ENCODE measurements at places on chromosomes 13 and 19.

GRCh38 chr13:105788530-105788929 lies 746.9 kb downstream of the EFNB2 start:
- no peak for DNase-seq

DNA sequence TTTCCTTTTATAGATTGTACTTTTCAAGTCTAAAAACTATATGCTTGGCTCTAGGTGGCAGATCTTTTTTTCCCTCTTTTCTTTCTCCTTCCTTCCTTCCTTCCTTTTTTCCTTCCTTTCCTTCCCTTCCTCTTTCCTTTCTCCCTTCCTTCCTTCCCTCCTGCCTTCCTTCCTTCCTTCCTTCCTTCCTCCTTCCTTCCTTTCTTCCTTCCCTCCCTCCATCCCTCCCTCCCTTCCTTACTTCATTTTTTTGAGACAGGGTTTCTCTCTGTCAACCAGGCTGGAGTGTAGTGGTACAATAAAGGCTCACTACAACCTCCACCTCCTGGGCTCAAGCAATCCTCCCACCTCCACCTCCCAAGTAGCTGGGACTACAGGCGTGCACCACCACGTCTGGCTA lies 48.1 kb downstream of the F2RL3 start:
- no peak for DNase-seq

DNA sequence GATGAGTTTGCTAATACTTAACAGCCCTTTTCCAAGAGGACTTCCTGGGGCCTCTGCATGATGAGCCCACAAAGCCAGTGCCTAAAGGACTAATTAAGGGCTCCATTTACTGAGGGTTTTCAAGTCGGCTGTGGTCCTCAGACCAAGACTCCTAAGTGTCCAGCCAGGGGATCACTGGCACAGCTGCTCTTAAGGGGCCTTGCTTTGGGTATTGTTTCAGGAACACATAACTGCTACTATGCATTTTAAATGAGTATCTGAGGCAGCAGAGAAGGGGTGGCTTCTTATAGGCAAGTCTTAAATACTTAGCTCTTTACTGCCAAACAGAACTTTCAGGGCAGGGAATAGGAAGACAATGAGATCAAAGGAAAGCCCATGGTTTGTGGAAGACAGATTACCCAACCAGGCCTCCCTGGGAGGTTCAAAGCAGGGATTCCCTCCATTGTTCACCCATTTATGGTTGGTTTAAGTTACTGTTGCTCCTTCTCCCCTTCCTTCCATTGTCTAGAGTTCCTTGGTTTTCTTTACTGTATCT lies 61.9 kb downstream of the TNFRSF19 start:
- DNase-seq, result no peak

GRCh38 chr13:51885651-51886050 lies 23.9 kb downstream of the CCDC70 start:
- no peak for DNase-seq

DNA sequence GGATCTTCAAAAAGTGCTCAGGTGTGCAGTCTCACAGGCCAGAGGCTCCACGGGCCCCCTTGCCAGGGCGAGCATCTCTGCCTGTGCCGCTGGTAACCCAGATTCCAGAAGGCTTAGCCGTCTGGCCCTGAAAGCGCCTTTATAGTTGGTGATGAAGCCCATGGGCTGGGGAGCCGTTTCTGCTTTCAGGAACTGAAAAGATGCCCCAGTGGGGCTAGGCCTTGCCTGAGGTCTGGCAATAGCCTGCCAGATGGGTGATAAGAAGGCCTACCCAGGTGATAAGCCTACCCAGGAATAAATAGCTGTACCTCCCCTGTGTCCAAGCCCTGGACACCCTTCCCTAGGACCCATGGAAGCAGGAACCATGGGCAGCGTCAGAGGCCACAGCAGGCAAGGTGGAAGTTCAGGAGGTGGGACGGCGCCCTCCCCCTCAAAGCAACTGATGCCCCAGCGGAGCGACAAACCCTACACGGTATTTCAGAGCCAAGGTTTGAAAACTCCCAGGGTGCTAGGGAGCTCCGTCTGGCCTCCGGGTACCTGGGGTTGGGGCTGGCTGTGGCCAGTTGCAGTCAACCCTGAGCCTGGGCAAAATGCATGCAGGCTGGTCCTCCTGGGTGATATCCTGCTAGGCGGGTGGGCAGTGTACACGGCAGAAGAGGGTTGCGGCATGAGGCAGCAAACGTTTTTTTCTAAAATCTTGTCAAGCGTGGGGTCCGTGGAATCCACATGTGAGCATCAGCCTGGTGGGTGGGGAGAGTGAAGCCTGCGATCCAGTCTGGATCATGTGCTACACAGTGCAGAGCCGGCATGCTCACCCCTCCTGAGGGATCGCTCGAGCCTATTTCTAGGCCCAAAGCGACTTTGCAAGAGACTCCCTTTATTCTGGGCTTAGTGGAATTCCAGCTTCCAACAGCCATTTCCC lies 45.3 kb downstream of the ACTN4 start:
- DNase-seq, result no peak

DNA sequence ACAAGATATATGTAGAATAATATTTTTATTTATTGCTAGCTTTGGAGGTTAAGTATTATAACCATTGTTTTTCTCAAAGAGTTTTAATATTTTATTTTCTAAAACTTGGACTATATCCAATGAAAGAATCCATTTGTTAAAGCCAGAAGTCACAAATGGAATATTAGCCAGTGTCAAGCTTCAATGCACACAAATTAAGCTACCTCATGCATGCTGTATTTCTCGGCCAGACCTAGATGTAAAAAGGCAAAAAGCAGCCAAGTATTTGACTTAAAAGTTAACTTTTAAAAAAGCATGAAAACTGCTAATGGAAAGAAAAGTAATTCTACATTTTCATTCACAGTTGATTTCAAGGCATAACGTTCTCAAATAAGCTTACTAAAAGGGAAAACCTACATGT lies 160.0 kb upstream of the ATXN8OS start:
- DNase-seq, result no peak

- DNase-seq, result no peak
These were observed 66.8 kb downstream of the MRPL57 start for GRCh38 chr13:21243045-21243897.

DNA sequence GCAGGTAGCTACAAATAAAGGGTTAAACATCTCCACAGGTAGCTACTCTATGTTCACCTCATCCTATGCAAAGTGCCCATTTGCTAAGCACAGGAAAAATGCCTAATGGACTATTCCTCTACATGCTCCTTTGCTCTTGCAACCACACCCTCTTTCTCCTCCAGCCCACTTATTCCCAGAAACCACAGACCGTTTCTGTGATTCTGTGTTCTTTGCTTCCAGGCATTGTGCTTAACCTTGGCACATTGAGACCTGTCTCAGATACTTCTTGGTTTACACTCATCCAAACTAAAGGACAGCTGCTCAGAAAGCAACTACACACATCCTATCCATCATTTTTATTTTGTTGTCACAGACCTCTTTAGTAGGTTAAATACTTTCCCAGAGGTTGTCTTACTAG lies 785.0 kb upstream of the MIR17HG start:
- no peak for DNase-seq
